ENCODE measurements at places on chromosomes 12 and 14.

- no peak for DNase-seq
Measured at GRCh38 chr14:81301371-81301770, 80.6 kb upstream of the GTF2A1 start.

DNA sequence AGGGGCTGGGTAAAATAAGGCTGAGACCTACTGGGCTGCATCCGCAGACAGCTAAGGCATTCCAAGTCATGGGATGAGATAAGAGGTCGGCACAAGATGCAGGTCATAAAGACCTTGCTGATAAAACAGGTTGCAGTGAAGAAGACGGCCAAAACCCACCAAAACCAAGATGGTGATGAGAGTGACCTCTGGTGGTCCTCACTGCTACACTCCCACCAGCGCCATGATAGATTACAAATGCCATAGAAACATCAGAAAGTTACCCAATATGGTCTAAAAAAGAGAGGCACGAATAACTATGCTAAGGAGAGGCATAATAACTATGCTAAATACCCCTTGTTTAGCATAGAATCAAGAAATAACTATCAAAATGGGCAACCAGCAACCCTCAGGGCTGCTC lies 46.2 kb upstream of the MAP3K9 start:
- no peak for DNase-seq

DNA sequence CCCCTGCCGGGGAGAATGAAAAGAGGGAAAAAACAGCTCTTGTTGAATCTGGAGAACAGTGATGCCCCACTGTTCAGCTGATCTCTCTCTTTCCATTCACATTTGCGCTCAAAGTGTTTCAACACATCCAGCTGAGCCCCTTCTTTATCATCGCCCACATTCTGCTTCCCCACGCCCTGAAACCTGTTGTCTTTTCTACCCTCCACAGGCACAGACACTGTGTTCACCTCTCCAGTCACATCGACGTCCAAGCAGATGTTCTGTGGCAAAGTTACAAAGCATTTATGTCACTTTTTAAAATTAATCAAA lies 338.7 kb downstream of the EGLN3 start:
- DNase-seq, result no peak

DNA sequence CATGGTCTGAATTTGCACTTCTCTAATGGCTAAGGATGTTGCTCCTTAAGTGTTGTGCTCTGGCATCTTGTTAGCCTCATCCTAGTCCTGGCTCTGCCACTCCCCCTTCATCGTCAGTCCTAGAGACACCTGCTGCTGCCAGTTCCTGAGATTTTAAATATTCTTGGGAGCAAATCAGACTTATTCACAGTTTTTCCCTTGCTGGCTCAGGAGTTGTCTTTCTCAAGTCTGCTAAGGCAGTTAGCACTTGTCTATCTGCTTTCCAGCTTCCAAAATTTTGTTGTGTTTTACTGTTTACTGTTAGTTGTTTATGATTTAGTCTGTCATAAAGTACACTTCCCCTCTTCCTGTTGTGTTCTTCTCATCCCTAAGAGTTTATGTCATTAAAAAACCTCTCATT lies 201.0 kb downstream of the KIF26A start:
- DNase-seq, result no peak

DNA sequence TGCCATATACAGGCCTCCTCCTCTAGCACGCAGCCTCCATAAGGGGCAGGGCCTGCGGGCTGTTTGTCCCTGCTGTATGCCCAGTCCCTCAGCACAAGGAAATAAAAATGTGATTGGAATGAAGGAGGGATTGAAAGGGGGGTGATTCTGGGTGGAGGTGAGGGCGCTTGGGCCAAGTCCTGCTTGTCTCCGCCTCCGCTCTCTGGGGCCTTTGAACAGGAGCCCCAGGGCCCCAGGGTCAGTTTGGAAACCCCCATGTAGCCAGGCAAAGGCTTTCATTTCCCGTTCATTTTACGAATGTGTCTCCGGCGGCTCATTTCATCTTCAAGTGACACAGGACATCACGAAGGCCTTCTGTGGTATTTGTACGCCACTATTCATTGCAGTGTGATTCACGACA lies 4.5 kb upstream of the CACNA2D4 start:
- no peak for DNase-seq

DNA sequence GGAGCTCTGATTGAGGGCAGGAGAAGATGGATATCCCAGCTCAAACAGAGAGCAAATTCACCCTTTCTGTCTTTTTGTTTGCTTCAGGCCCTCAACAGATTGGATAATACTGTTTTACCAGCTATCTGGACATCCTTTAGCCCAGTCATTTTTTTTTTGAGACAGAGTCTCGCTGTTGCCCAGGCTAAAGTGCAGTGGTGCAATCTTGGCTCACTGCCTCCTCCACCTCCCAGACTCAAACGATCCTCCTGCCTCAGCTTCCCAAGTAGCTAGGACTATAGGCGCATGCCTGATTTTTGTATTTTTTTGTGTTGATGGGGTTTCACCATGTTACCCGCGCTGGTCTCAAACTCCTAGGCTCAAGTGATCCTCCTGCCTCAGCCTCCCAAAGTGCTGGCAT lies 40.8 kb downstream of the ARF6 start:
- no peak for DNase-seq

- no peak for DNase-seq
Measured at GRCh38 chr12:41784957-41785356, 359.7 kb downstream of the GXYLT1 start.

DNA sequence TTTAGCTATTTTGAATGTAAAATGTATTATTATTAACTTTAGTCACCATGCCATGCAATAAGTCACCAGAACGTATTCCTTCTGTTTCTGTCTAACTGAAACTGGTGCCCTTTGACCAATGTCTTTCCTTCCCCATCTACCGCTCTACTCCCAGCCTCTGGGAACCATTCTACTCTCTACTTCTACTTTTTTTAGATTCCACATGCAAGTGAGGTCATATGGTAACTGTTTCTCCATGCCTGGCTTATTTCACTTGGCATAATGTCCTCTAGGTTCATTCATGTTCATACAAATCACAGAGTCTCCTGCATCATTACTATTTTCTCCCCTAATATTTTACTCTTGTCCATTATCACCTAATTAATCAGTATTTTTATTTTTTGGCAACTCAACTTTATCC lies 160.1 kb downstream of the TMX1 start:
- no peak for DNase-seq

DNA sequence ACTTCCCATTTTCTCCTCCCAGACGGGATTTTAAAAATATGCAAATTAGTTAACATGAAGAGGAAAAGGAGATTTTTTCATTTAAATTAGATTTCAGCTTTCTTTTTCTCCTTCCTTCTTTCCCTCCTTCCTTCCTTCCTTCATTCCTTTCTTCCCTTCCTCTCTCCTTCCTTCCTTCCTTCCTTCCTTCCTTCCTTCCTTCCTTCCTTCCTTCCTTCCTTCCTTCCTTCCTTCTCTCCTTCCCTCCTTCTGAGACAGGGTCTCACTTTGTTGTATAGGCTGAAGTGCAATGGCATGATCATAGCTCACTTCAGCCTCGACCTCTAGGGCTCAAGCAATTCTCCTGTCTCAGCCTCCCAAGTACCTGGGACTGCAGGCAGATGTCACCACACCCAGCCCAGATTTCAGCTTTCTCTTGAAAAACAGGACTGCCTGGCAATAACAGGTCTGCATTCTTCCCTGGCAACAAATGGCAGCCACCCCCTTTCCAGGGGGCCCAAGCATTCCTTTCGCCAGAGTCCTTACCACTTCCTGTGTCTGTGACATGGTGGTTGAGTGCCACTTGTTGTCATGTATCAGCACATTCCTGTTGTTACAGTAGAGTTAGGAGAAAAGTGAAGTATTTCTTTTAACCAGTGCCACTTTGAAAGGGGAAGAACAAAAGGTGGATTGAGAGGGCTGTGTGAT lies 119.1 kb downstream of the PTPN11 start:
- no peak for DNase-seq

GRCh38 chr12:131005161-131006035 lies 51.7 kb downstream of the ADGRD1 start:
- DNase-seq, result no peak

- no peak for DNase-seq
Measured at GRCh38 chr14:33999771-34000291, 49.0 kb upstream of the EGLN3 start.

- DNase-seq, result no peak
Measured at GRCh38 chr14:90575336-90575735, 178.5 kb downstream of the CALM1 start.

DNA sequence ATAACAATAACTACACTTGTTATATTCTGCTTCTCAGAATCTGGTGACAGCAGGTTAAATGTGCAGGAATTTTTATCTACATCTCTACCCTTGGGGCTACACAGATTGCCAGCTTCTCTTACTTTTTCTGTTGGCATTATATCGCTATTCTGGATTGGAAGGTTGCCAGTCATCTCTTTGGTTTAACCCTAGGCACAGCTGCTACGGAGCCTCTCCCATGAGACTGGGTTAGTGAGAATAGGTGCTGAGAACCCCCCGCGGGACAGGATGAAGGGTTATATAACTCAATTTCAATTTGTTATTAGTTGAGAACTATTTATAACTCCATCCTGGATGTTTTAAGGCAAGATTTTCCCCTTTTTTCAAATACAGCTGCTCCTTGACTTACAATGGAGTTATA lies 73.1 kb downstream of the ACADS start:
- no peak for DNase-seq

DNA sequence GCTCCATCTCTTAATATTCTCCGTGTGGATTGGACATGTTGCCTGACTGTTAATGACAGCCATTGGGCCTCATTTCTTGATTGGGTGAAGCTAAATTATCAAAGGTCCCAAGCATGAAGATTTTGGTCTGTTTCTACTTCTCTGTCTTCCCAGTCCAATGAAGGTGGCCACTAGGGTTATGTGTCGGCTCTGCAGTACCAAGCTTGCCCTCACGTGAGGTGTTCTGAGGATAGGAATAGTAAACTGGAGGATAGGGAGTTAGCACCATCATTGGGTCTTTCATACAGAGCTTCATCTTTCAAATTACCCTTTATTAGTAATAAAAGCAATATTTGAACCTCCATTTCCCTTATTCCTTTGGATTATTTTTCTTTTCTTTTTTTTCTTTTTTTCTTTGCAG lies 21.9 kb upstream of the BICD1 start:
- no peak for DNase-seq

DNA sequence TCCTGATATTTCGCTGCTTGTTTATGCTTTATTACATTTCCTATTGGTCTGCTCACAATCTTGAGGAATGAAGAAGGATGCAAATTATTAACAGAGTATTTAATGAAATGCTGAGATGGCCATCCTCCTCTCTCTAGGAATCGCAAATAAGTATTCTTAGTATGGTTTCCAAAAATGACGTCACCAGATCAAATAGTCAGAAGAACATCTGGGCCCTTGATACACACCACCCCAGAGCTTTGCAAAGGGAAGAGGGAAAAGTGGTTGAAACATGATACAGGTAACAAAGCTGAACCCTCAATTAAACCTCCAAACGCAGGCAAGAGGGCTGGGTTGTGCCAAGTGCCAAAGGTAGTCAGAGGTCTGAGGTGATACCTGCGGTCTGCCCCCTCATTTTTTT lies 107.3 kb downstream of the BCL11B start:
- no peak for DNase-seq

DNA sequence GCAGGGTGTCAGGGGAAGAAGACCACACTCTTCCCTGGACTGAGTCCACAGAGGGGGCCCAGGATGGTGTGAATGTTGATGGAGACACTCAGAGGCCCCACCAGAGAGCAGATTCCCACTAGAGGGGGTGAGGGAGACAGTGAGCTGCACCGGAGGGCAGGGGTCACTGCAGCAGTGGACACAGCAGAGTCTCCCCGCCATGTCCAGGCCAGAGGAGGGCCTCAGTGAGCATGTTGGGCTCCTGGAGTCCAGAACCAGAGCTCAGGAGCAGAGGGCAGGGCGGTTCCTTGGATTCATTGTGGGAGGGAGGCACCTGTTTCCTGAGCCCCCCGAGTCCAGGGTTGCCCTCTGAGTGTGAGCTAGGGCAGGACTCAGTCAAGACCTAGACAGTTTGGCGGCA lies 1.8 kb upstream of the KRT82 start:
- DNase-seq, result no peak

- no peak for DNase-seq
Measured at GRCh38 chr12:9039397-9039977, 50.1 kb downstream of the KLRG1 start.

DNA sequence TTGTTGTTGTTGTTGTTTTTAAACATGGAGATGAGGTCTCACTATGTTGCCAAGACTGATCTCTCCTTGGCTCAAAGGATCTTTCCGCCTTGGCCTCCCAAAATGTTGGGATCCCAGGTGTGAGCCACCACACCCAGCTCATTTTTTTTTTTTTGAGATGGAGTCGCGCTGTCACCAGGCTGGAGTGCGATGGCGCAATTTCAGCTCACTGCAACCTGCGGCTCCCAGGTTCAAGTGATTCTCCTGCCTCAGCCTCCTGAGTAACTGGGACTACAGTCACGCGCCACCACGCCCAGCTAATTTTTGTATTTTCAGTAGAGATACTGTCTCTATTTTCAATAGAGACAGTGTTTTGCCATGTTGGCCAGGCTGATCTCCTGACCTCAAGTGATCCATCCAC lies 4.9 kb upstream of the CLIP1 start:
- DNase-seq, result no peak

- no peak for DNase-seq
Measured at GRCh38 chr12:53735556-53735955, 8.3 kb upstream of the CALCOCO1 start.

GRCh38 chr14:51897791-51898355 lies 37.5 kb downstream of the GNG2 start:
- no peak for DNase-seq

DNA sequence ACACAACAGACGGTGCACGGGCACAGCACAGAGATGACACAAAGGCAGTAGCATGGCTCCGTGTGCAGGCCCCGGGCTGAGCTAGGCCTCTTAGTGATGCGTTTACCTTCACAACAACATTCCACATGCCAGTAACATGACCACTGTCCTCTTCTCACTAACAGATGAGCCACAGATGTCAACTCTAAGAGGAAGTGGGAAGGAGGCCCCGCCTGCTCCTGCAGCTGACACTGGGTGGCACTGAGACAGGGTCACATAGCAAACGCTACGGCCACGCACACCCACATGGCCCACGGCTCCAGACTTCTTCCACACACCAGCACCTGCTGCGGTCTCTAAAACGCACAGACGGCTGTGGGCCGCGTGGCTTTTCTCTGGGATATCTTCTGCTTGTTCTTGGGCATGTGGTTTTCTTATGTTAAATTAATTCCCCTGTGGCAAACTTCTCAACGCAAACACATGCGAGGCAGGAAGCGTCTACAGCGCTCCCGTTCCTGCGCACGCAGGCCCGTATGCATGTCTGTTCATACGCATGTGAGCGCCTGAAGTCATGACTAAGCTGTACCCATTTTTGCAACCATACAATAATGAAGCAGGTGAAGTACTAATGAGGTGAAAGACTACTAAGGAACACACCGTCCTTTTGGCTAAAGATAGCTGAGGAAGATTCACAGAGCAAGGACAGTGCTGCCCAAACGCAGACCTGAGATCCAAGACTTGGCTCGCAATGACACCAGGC lies 26.8 kb downstream of the AMN start:
- DNase-seq, result no peak

Measured in activated CD4-positive, CD25-positive, alpha-beta regulatory T cell (primary cell).